ENCODE measurements at places on chromosomes 3 and 15.

DNA sequence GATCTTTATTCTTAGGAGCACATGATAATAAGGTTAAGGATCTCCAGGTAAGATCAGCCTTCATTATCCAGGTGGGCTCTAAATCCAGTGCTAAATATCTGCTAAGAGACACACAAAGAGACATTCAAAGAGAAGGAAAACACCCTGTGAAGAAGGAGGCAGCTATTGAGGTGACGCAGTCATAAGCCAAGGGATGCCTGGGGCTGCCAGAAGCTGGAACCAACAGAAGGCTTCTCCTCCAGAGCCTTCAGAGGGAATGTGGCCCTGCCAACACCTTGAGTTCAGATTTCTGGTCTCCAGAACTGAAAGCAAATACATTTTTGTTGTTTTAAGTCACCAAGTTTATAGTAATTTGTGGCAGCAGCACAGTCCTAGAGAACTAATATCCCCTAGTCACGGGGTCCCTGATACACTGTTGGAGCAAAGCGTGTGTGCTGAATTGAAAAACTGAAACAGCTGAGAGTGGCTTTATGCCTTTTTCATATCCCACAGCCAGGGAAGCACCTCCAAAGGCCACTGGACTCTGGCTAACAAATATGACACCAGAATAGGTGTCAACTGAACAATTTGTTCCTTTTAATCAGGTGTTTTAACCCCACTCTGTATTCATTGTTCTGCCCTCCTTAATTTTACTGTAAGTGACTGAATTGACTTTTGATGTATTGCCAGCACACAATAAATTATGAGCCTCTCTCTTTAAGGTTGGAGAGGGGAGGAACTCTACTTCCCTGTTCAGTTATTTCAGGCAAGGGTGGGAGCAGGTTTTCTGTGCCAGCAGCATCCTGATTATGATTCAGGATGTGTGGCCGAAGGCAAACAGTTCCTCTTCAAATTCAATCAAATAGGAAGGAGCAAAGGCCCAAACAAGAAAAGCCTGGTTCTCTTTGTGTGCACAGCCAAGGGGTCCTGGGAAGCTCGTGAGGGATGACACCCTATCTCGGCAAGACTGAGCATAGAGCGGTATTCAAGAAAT, 151.8 kb upstream of the HES1 start:
- no peaks in the 10 kb centered on the region for H3K27me3 ChIP-seq
- no peak for DNase-seq
- no peak overlapping the region for H3K27ac ChIP-seq
- no peak overlapping the region for H3K4me3 ChIP-seq
- no peaks in the 10 kb centered on the region for H3K4me1 ChIP-seq
- no peaks in the 10 kb centered on the region for H3K36me3 ChIP-seq

DNA sequence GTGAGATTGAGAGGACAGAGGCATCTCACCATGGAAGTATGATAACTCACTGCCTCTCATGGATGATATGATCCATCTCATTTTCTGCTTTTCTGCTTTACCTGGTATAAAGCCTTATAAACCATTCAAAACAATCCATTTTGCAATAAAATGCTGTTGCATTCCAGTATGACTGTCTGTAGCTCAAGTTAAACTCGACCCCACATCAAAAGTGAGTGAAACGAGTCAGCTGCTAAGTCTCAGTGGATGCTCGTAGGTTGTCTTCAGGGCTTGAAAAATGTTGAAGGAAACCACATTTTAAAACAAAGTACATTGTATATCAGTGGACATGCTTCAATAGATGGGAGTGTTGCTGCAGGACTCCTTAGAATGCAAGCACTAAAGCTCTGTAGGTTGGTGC, 839.0 kb downstream of the TUSC7 start:
- H3K27me3 ChIP-seq: no peaks in the 10 kb centered on the region
- no peak for DNase-seq
- H3K27ac ChIP-seq: no peak overlapping the region

DNA sequence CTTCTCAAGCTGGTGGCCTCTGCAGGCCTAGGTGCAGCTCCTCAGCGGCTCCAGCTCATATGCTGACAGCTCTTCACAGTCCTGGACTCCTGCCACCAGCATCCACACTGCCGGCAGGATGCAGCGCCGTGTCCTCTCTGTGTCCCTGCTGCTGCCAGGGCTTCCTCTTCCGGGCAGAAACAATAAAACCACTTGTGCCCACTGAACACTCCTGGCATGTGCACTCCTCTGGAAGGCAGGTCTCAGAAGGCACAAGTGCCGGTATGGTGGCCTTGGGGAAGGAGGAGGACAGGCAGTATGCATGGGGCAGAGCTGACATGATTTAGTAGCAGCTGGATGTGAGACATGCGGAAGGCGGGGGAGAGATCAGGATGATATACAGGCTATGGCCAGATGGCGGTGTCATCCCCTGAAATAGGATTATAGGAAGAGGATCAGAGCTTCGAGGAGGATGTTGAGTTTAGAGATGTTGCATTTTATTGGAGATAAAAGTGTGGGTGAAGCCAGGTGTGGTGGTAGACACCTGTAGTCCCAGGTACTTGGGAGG, 7.5 kb upstream of the MAN2A2 start:
- no peaks in the 10 kb centered on the region for H3K4me1 ChIP-seq
- no peak for DNase-seq
- no peaks in the 10 kb centered on the region for H3K27me3 ChIP-seq

- no peaks in the 10 kb centered on the region for H3K4me1 ChIP-seq
- no peak overlapping the region for H3K4me3 ChIP-seq
- H3K36me3 ChIP-seq: no peaks in the 10 kb centered on the region
Observed at GRCh38 chr3:90015688-90016356, 908.4 kb downstream of the EPHA3 start.

All from iPS DF 6.9 (cell line).